ENCODE measurements at places on chromosomes 13 and 19.

GRCh38 chr19:8321986-8322637 lies 816 bp downstream of the RPS28 start:
- no peak for DNase-seq

DNA sequence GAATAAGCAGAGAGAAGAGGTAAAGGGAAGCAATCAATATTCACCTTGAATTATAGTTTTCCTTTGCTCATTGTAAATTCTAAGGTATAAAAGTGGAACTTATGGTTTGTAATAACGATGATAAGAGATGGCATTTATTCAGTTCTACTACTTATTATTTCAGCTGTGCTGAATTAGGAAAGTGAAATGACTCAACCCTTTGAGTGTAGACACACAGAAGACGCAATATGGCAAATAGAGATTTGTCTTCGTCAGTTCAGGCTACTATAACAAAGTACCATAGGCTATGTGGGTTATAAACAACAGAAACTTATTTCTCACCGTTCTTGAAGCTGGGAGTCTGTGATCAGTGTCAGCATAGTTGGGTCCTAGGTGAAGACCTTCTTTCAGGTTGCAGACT lies 713.0 kb upstream of the PCDH9 start:
- DNase-seq = peak; percentile 54

- peak; percentile 13 for DNase-seq
Observed at GRCh38 chr13:84445776-84446175, 563.5 kb upstream of the SLITRK1 start.

GRCh38 chr19:29336425-29336824 lies 123.5 kb upstream of the UQCRFS1 start:
- DNase-seq = no peak

GRCh38 chr19:49591731-49592485 lies 926 bp downstream of the PRR12 start:
- peak; percentile 59 for DNase-seq
